Chondrocyte (in vitro differentiated cells): ENCODE measurements at places on chromosomes 12 and 14. TPM values are rescaled to one million over a fixed set of nuclear protein-coding genes. Genes with fewer than 3 reads are reported as not detected.

- H3K36me3 ChIP-seq = peaks cover 4% of the 10 kb centered on the region
- no peak overlapping the region for H3K27ac ChIP-seq
- no peak overlapping the region for H3K4me3 ChIP-seq
- peaks cover 5% of the 10 kb centered on the region for H3K4me1 ChIP-seq
- H3K27me3 ChIP-seq = no peaks in the 10 kb centered on the region
Observed at GRCh38 chr12:51087818-51088217, 4.4 kb upstream of the CSRNP2 start.

DNA sequence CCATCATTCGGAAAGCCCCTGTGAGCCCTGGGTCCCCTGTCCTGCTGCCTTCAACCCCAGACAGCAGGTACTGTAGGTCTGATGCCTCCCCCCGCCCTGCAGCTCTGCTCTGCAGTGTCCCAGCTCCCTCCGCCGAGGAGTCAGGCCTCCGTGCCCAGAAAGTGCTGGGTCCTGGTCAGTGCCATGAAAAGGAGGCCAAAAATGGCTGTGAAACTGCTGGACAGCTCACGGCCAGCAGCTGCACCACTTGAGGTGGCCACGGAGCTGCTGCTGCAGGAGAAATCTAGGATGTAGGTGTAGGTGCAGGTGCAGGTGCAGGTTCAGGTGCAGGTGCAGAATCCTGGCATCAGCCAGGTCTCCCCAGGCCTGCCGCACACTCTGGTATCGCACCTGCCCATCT, 196.1 kb downstream of the SLC15A4 start:
- H3K27me3 ChIP-seq = no peaks in the 10 kb centered on the region
- DNase-seq = no peak
- no peak overlapping the region for H3K27ac ChIP-seq
- no peaks in the 10 kb centered on the region for H3K4me1 ChIP-seq
- no peaks in the 10 kb centered on the region for H3K36me3 ChIP-seq

DNA sequence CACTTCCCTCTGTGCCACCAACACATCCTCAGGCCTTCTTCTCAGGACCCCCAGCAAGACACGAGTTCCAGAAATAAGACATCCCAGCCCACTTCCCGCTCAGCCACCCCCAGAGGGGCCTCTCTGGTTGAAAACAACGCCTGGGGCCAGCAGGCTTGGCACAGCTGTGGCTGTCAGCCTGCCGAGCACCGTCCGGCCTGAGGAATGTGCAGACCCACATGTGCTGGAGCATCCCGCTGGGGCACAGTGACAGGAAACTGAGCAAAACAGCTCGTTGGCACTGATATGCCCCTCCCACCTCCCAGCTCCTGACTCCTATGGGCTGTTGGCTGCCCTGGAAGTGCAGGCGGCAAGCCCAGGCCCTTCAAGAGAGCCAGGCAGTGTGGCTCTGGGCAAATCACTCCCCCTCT, 1.4 kb downstream of the SYNE3 start:
- H3K36me3 ChIP-seq = no peaks in the 10 kb centered on the region
- peak overlapping the region; percentile 79 for H3K4me3 ChIP-seq
- H3K27ac ChIP-seq = peak overlapping the region; percentile 84
- DNase-seq = no peak

- DNase-seq = no peak
- H3K27ac ChIP-seq = no peak overlapping the region
- peaks cover 40% of the 10 kb centered on the region for H3K4me1 ChIP-seq
- no peaks in the 10 kb centered on the region for H3K36me3 ChIP-seq
Observed at GRCh38 chr14:100066962-100067361, 1.7 kb downstream of the EVL start.

Gene BTG1
- 28.3 to 56.8 TPM (median 53.6 TPM) in 3 replicates for total RNA-seq

DNA sequence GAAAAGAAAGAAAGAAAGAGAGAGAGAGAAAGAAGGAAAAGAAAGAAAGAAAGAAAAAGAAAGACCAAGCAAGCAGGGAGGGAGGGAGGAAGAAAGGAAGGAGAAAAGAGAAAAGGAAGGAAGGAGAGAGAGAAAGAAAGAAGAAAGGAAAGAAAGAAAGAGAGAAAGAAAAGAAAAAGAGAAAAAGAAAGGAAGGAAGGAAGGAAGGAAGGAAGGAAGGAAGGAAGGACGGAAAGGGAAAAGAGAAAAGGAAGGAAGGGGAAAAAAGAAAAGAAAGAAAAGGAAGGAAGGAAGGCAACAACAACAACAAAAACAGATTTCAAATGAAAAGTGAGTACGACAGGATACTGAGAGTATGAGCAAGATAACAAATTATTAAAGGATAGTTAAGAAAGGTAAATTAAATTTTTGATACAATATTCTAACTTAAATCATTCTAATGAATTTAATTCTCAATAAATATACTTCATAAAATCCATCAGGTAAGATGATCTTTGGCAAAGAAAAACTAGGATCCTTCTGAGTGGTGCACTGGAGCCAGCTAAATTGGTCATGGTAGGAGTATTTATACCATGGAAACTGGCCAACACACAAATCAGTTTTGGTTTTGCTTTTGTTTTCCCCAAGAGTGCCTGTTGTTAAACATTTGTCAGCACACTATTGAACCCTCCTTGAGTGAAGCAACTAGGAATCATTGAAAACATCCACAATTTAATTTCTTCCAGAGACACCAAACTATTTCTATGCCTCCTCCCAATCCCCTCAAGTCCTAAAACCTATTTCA, 56.1 kb upstream of the DYRK2 start:
- H3K36me3 ChIP-seq = no peaks in the 10 kb centered on the region
- no peak overlapping the region for H3K4me3 ChIP-seq
- no peak for DNase-seq
- no peak overlapping the region for H3K27ac ChIP-seq
- peaks cover 3% of the 10 kb centered on the region for H3K4me1 ChIP-seq

Gene CMA1
- not detected in 3 replicates for total RNA-seq

GRCh38 chr12:108112832-108113556, 16.1 kb upstream of the WSCD2 start:
- no peak for DNase-seq
- H3K27me3 ChIP-seq = peaks cover 16% of the 10 kb centered on the region
- no peaks in the 10 kb centered on the region for H3K36me3 ChIP-seq
- no peak overlapping the region for H3K27ac ChIP-seq
- H3K4me1 ChIP-seq = peaks cover 6% of the 10 kb centered on the region

Gene ADAM21
- 0.13 to 0.15 TPM (median 0.15 TPM) in 3 replicates for total RNA-seq

- no peaks in the 10 kb centered on the region for H3K36me3 ChIP-seq
- H3K27ac ChIP-seq = no peak overlapping the region
- no peak for DNase-seq
- H3K27me3 ChIP-seq = peaks cover 30% of the 10 kb centered on the region
- peaks cover 6% of the 10 kb centered on the region for H3K4me1 ChIP-seq
- no peak overlapping the region for H3K4me3 ChIP-seq
Observed at GRCh38 chr14:94018308-94018707, 7.8 kb upstream of the OTUB2 start.

Gene NTS
- total RNA-seq = not detected in 3 replicates

Gene TAS2R14
- 2.4 to 4.0 TPM (median 2.6 TPM) in 3 replicates for total RNA-seq

Gene NDRG2
- 5.7 to 6.9 TPM (median 6.3 TPM) in 3 replicates for total RNA-seq

DNA sequence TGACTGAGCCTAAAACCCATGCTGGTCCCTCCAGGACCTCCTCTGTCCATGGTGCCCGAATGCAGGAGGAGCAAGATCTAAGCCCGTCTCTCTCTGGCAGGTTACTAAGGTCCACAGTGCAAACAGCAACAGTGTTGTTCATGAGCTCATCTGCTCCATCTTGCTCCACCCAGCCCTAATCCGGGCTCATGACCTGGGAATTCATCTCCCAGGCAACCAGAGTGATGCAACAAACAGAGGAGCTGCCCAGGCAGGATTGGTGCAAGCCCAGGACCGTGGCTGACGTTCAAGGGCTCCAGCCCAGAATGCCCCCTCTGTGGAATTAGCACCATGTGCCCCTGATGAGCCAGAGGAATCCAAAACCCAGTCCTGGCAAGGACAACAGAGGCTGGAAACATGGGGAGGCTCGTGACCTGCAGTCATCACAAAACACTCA, 29.9 kb downstream of the HSPB8 start:
- H3K4me3 ChIP-seq = no peak overlapping the region
- H3K27me3 ChIP-seq = peaks cover 10% of the 10 kb centered on the region
- H3K36me3 ChIP-seq = no peaks in the 10 kb centered on the region
- no peak overlapping the region for H3K27ac ChIP-seq
- no peak for DNase-seq

GRCh38 chr12:109654357-109654756, 59.3 kb upstream of the FAM222A start:
- no peak overlapping the region for H3K27ac ChIP-seq
- H3K4me3 ChIP-seq = no peak overlapping the region
- H3K36me3 ChIP-seq = no peaks in the 10 kb centered on the region
- peaks cover 35% of the 10 kb centered on the region for H3K27me3 ChIP-seq

Gene MYH7
- total RNA-seq = not detected in 3 replicates

DNA sequence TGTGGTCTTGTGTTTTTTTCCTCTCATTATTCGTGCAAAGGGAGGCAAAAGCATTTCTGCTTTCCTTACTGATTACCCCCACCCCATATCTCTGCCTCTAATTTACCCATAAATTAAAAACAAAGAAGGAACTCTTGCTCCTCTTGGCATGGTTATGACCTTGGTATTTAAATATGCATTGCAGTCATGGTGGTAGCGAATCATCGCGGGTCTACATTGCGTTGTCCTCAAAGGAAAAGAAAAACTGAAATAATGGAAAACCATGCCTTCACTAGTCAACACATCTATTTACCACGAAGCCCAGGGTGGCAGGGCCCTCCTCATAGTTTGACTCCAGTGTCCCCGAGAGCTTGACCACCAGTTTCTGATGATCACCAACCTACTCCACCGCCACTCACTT, 126.7 kb upstream of the PARP11 start:
- H3K4me3 ChIP-seq = no peak overlapping the region
- no peaks in the 10 kb centered on the region for H3K36me3 ChIP-seq
- no peak overlapping the region for H3K27ac ChIP-seq
- no peak for DNase-seq
- H3K27me3 ChIP-seq = peaks cover 56% of the 10 kb centered on the region

Gene TMPRSS12
- not detected in 3 replicates for total RNA-seq

GRCh38 chr12:31745242-31745641, 16.4 kb upstream of the AMN1 start:
- no peak overlapping the region for H3K4me3 ChIP-seq
- no peaks in the 10 kb centered on the region for H3K36me3 ChIP-seq
- no peak for DNase-seq
- no peaks in the 10 kb centered on the region for H3K27me3 ChIP-seq
- peaks cover 20% of the 10 kb centered on the region for H3K4me1 ChIP-seq

Gene PRR4
- 2.3 to 3.9 TPM (median 3.6 TPM) in 3 replicates for total RNA-seq
